ENCODE measurements at places on chromosomes 6 and 20.

DNA sequence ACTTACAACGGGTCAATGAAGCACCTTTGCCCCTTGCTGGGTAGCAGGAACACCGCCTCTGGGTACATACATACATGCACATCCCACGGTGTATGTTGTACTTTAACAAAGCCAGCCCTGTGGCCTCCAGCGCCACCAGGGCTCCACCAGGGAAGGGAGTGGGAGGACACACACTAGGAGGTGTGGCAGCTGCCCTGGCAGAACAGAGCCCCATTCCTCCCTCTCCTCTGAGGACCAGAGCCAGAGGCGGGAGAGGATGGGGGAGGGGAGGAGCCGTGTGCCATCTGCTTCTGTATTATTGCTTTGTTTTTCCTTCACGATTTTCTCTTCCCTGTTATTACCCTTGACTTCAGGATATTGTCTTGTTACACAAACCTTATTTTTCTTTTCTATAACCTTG is 105.8 kb upstream of the TRAF3IP2 start:
- DNase-seq, result no peak

DNA sequence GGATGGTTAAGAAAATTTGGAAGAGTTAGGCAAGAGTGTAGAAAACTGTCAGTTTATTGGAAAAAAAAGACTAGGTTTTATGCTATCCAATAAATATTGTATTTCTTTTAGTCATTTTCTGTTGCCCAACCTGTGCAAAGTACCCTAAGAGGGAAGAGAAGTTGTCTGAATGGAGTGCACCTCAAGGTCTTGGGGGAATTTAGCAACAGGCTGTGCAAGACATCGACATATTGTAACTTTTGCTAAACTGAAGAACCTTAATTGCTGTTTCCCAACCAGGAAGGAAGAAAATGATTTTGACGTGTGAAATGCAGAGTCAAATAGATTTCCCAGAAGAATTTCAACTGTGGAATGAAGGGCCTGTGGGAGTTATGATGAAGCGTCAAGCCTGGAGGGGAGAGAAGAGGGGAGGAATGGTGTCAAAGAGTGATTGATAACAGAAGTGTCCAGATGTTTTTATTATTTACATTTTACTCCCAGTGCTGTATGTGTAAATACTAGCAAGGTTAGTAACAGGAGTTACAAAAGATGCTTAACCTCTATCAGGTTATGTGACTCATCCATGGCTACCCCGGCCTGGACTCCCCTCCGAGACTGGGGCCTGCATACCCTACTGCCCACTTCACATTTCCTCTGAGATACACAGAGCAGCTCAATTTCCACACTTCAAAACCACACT is 246.8 kb downstream of the MYLK4 start:
- DNase-seq, result no peak

- DNase-seq, result no peak
These were observed 208.4 kb downstream of the PREX1 start for GRCh38 chr20:48619126-48620101.

- no peak for DNase-seq
These were observed at the start of gene PTGIS for GRCh38 chr20:49567421-49568277. TSS of gene PTGIS (minus strand) at chr20:49568137. CDS start at chr20:49568116, 21 bp downstream.

DNA sequence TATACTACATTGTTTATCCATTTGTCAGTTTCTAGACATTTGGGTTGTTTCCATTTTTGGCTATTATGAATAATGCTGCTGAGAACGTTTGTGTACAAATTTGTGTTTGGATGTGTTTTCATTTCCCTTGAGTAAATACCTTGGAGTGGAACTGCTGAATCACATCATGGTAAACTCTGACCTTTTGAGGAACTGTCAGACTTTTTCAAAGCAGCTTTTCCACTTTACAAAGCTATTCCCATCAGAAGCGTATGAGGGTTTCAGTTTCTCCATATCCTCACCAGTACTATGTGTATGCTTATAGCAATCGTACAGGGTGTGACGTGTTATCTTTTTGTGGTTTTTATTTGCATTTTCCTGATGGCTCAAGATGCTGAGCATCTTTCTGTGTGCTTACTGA is 103.7 kb downstream of the MYO6 start:
- no peak for DNase-seq

GRCh38 chr20:16942051-16942450 is 193.9 kb downstream of the OTOR start:
- no peak for DNase-seq

- DNase-seq, result no peak
These were observed 8.2 kb downstream of the CYB5R4 start for GRCh38 chr6:83867527-83868161.

DNA sequence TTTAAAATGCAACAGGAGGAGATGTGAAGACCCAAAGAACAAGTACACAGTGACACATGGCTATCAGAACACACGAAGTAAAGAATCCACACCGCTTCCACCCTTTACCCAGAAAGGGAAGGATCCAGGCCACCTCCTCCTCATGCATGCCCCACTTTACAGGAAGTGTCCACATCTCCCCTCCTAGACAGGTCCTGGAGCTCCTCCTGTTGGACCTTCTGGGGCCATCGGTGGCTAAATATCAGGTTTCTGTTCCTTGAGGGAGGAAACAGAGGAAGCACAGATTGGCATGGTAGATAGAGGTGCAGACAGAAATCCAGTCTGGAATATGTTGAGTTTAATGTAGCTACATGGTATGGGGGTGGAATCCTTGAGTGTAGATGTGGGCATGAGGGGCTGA is 10.9 kb downstream of the NINL start:
- DNase-seq, result no peak
